ENCODE measurements at places on chromosomes 7 and 10.

DNA sequence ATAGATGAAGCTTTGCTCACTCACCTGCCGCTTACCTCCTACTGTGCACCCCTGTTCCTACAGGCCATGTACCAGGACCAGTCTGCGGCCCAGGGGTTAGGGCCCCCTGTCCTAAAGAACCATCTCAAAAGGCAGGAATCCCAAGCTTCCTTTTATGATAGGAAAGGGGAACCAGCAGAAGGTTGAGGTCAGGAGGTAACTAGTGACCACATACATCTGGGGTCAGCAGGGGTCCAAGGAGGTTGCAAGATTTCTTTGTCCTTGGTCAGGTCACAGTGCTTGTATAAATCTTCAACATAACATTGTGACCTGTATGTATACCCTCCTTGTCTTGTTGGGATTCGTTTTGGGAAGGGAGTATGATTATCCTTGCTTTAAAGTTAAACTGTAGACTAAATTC lies 73.8 kb downstream of the OAT start:
- no peak for DNase-seq

- DNase-seq = no peak
These were observed 26.6 kb downstream of the APBB1IP start for GRCh38 chr10:26464632-26465280.

GRCh38 chr7:44580945-44581878 lies 819 bp downstream of the TMED4 start:
- no peak for DNase-seq

DNA sequence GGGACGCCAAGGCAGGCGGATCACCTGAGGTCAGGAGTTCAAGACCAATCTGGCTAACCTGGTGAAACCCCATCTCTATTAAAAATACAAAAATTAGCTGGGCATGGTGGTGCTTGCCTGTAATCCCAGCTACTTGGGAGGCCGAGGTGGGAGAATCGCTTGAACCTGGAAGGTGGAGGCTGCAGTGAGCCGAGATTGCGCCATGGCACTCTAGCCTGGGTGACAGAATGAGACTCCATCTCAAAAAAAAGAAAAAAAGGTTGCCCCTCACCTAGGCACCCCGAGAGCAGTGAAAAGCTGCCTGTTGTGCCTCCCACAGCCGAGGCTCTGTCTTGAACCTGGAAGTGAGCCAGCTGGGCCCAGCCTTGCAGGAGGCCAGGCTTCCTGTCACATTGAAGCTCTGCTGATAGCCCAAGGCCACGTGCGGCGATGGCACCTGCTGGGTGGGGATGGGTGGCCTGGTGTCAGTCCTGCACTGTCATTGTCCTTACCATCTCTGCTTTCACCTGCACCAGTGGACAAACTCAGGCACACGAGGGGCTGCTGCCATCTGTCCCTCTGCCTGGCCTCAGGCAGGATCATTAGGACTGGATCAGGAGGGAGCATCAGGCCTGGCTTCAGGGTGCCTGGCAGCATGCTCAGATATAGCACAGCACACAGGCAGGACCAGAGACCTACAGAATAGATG lies 37.8 kb downstream of the DNAJB12 start:
- DNase-seq = no peak

GRCh38 chr10:4945766-4946717 lies 17.2 kb upstream of the AKR1C1 start:
- no peak for DNase-seq

GRCh38 chr10:75772153-75772887 lies 340.9 kb downstream of the LRMDA start:
- DNase-seq = no peak

GRCh38 chr7:32036557-32036956 lies 33.6 kb downstream of the PDE1C start:
- no peak for DNase-seq

DNA sequence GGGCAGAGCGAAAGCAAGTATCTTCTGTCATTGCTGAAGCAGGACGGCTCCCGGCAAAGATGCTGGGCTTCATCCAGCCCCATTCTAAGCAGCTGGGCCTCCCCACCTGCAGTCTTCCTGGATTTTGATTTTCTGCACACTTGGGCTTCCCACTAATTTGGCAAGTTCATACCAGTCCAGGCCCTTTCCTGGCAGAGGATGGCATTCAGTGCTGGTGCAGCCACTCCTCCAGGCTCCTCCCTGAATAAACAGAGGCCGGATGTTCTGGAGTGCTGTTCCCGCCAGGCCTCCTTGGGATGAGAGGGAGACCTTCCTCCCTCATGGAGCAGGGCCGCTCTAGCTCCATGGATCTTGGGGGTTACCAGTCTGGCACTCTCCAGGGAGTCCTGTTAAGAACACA lies 3.4 kb downstream of the BAG3 start:
- no peak for DNase-seq

Measured in iPS-NIHi11 (cell line).